Bronchial smooth muscle cell (primary cell): ENCODE measurements at places on chromosomes 1 and 21. TPM values are rescaled to one million over a fixed set of nuclear protein-coding genes. Genes with fewer than 3 reads are reported as not detected.

RPS6KA1 gene
- 0.52 and 1.7 TPM in 2 replicates for total RNA-seq

CYP4A22 gene
- total RNA-seq, result not detected in 2 replicates

CD1D gene
- total RNA-seq, result 0.09 and 0.32 TPM in 2 replicates

AMIGO1 gene
- total RNA-seq, result 1.3 and 1.9 TPM in 2 replicates

SPRR5 gene
- total RNA-seq, result not detected in 2 replicates

RAD54L gene
- 0.86 and 0.95 TPM in 2 replicates for total RNA-seq

DDR2 gene
- 158 and 224 TPM in 2 replicates for total RNA-seq

ZBTB8A gene
- 4.7 and 7.0 TPM in 2 replicates for total RNA-seq

CFAP45 gene
- total RNA-seq, result 0.79 and 1.0 TPM in 2 replicates

PLA2G2A gene
- total RNA-seq, result not detected in 2 replicates

LCE1E gene
- total RNA-seq, result not detected in 2 replicates

TDRD5 gene
- total RNA-seq, result not detected in 2 replicates

CHIA gene
- total RNA-seq, result 0.26 TPM in 1 of 2 replicates, not detected in the other

GPR37L1 gene
- under 0.01 TPM in 1 of 2 replicates, not detected in the other for total RNA-seq

CHRNB2 gene
- total RNA-seq, result under 0.01 TPM in 1 of 2 replicates, not detected in the other

PRKACB gene
- 15.7 and 25.2 TPM in 2 replicates for total RNA-seq

C8A gene
- not detected in 2 replicates for total RNA-seq

GBP2 gene
- total RNA-seq, result 48.1 and 87.7 TPM in 2 replicates

AXDND1 gene
- 0.43 and 0.79 TPM in 2 replicates for total RNA-seq

C8B gene
- total RNA-seq, result not detected in 2 replicates

USH2A gene
- total RNA-seq, result under 0.01 TPM in 1 of 2 replicates, not detected in the other

FRRS1 gene
- total RNA-seq, result 67.6 and 77.8 TPM in 2 replicates

SETD4 gene
- 10.5 and 10.7 TPM in 2 replicates for total RNA-seq

AIRE gene
- total RNA-seq, result not detected in 2 replicates

RNF223 gene
- under 0.01 TPM in 1 of 2 replicates, not detected in the other for total RNA-seq

TSPAN2 gene
- total RNA-seq, result not detected in 2 replicates

ASTN1 gene
- total RNA-seq, result under 0.01 and 0.09 TPM in 2 replicates

CFAP74 gene
- total RNA-seq, result not detected in 2 replicates

SH2D1B gene
- under 0.01 TPM in 1 of 2 replicates, not detected in the other for total RNA-seq

TEDDM1 gene
- not detected in 2 replicates for total RNA-seq

C1orf94 gene
- total RNA-seq, result not detected in 2 replicates

CYP2J2 gene
- total RNA-seq, result under 0.01 and 0.17 TPM in 2 replicates

MYBPHL gene
- not detected in 2 replicates for total RNA-seq

FAM229A gene
- 0.95 and 1.5 TPM in 2 replicates for total RNA-seq

WNT3A gene
- not detected in 2 replicates for total RNA-seq

F5 gene
- total RNA-seq, result not detected in 2 replicates

CCDC181 gene
- 0.34 and 0.47 TPM in 2 replicates for total RNA-seq

TDRD10 gene
- total RNA-seq, result under 0.01 TPM in 1 of 2 replicates, not detected in the other

CD160 gene
- not detected in 2 replicates for total RNA-seq

ATP1A4 gene
- not detected in 2 replicates for total RNA-seq
